ENCODE measurements at places on chromosomes 13 and 19. TPM values are rescaled to one million over a fixed set of nuclear protein-coding genes. Genes with fewer than 3 reads are reported as not detected.

Gene MVB12A
- total RNA-seq: 43.6 TPM

Gene ZNF491
- total RNA-seq: 1.9 TPM

GRCh38 chr13:31236211-31236786 lies 36.5 kb downstream of the B3GLCT start:
- no peak for DNase-seq

DNA sequence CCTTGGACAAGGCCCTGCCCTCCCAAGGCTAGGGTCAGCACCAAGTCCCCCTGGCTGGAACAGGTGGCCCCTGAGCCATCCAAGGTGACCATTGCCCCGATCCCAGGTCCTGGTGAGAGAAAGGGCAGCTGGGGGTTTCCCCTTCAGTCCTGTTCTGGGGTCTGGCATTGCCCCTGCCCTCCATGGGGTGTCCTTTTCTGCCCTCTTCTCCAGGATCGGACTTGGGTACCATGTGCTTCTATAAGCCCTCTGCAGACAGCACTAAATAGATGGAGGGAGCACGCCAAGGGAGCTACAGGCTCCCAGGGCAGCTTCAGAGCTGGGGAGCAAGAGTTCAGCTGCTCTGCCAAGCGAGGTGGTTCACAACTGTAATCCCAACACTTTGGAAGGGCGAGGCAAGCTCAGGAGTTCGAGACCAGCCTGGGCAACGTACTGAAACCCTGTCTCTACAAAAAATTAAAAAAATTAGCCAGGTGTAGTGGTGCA lies 13.5 kb upstream of the KCNN1 start:
- DNase-seq: no peak

DNA sequence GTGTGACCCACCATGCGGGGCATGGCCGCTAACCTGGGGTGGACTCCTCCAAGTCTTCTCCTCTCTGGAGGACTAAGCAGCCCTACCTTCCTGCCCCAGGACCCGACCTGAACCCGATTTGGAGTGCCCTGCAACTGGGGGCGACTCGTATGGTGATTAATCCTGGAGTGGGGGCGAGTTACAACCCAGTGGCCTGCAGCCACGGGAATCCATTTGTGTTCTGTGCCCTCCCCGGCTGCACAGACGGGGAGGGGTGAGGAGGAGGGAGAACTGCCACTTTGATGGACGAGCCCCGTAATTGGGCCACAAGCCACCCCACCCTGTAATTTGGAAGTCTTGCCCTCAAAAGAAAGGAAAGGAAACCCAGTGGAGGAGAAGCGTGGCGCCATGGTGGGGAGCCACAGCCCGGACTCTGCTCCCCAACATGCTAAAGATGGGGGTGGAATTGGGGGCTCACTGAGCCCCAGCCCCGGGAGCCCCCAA lies 18.0 kb downstream of the PRR36 start:
- no peak for DNase-seq

Gene LILRB3
- 1.1 TPM for total RNA-seq

Gene FFAR2
- 0.54 TPM for total RNA-seq

DNA sequence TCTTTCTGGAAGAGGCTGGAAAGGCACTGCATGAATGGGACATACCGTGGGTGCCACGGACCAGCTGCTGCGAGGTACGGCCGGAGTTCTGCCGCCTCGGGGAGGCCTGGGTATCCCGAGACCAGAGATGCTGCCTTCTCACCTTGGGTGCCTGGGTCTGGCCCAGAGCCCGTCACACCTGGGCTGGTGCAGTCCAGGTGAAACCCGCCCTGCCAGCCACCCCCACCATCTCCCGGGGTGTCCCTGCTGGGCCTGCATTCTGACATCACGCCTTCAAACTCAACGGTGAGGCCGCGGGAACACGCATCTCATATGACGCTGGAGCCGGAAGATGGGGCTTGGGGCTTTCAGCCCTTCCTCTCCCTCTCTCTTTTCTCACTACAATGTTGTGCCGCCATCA lies 98.0 kb downstream of the GADD45B start:
- no peak for DNase-seq

Gene USP12
- 8.1 TPM for total RNA-seq

- DNase-seq: no peak
Observed at GRCh38 chr19:15869109-15869555, 28.7 kb downstream of the CYP4F2 start.

DNA sequence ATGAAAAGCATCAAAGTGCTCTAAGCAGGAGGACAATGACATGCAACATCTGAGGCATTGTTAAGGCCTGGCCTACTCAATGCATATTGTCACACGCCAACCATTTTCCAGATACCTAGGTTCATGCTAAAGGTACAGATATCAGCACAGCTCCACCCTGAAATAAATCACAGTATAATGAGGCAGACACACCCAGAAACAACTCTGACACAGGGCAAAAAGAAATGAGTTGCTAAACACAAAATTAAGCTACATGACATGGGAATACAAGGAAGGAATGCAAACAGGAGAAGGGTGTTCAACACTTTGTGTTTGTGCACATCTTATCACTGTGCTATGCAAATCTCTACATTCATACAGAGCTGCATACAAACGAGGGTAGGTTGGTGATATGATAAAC lies 86.5 kb downstream of the EPSTI1 start:
- DNase-seq: no peak

GRCh38 chr19:46840498-46840942 lies 10.1 kb downstream of the AP2S1 start:
- DNase-seq: peak; percentile 50

Gene CCDC70
- total RNA-seq: not detected

- no peak for DNase-seq
Observed at GRCh38 chr13:21321269-21321668, 137.8 kb downstream of the ZDHHC20 start.

Gene PROZ
- not detected for total RNA-seq

- no peak for DNase-seq
Observed at GRCh38 chr13:40023595-40024203, 368.2 kb downstream of the COG6 start.

DNA sequence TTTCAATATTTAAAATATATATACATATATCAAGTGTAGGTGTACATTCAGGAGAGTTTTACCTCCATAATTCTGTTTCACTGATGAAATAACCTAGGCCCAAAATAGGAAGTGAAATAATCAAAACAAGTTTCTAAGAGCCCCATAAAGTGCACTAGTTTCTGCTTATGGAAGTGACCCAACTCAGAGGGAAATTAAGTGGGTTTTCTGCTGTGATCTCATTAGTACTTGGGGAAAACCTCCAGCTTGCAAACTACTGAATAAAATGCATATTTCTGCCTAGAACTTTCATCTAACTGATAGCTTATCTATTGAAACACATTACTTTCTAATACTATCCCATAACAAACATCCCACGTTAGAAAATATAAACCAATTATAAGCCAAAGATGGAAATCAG lies 45.4 kb upstream of the MIR17HG start:
- no peak for DNase-seq

DNA sequence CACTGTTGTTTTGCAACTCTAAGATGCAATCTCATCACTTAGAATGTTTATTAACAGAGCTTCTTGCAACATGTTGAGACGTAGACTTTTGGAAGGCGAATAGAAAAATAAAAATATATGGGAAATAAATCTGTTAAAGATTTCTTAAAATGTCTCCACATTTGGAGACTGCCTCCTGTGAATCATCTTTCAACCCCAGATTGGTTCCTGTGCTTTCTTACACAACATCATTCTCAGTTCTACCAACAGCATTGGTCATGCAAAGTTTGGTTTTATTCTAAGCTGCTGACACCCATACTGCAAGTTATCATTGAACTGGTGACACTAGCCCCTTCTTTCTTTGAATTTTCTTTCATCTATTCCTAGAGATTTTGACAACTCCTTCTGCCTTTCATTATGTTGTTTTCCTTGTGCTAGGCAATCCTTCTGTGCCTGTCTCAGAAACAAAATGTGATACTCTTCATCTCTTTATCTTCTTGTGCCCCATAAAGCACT lies 1.6 kb upstream of the IGFL3 start:
- DNase-seq: no peak

- peak; percentile 80 for DNase-seq
Observed at GRCh38 chr19:3284759-3285646, 60.5 kb downstream of the CELF5 start.

DNA sequence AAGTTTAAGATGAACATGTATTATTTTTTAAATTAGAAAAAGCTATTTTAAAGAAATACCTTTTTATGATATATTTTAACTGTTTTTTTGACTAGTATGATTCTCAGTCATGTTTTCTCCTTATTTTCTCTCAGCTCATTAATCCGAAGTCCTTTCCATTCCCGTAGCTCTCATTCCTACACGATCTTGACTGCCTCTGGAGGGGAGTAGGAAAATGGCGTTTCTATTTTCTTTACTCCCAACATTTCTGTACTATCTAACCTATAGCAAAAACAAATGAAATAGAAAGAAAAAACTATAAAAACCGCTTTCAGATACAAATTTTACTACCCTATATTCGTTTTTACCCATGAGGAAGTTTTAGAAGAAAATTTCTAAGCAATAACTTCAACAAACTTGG lies 343.8 kb downstream of the RBM26 start:
- DNase-seq: no peak

DNA sequence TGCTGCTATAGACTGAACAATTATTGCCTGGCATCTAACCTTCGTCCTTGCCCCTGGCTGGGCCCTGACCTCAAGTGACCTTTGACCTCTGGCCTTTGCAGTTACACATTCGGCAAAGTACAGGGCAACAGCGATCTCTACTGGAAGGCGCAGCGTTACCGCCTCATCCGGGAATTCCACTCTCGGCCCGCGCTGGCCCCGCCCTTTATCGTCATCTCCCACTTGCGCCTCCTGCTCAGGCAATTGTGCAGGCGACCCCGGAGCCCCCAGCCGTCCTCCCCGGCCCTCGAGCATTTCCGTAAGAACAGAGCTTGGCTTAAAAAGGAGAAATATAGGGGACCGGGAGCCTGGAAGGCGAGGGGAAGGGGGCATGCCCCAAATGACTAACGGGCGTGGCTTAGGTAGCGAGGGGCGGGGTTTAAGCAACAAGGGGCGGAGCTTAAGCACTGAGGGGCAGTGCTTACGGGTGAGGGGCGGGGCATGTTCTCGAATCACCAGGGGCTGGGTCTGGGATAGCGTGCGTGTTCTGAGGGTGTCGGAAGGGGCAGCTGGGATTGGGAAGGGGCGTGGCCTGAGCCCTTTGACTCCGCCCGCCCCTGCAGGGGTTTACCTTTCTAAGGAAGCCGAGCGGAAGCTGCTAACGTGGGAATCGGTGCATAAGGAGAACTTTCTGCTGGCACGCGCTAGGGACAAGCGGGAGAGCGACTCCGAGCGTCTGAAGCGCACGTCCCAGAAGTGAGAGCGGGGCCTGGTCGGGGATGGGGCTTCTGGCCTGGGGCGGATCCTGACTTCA lies 52.7 kb downstream of the TRPM4 start:
- DNase-seq: peak; percentile 52

Gene OR7D2
- total RNA-seq: 0.27 TPM

DNA sequence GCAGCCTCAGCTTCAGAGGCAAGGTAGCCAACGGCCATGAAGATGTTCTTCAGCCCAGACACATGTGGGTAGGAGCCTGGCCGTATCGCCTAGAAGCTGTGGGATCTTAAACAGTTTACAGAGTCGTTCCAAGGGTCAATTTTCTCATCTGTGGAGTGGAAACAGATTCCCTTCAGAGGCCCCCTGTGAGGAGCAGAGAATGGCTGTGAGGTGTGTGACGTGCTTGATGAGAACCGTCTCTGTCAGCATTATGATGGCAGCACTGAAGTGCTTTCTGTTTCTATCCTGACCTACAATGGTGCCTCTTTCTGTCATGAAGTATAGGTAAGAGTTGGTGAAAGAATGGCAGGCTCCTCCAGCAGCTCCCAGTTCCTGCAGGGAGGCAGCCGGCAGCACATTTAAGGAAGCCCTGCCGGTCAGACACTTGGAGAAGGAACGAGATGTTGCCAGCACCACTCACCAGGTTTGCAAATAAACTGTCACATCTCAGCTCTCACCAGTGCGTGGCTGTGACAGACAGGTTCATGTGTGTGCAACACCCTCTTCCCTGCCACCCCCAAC lies 277.3 kb downstream of the FOXO1 start:
- no peak for DNase-seq

DNA sequence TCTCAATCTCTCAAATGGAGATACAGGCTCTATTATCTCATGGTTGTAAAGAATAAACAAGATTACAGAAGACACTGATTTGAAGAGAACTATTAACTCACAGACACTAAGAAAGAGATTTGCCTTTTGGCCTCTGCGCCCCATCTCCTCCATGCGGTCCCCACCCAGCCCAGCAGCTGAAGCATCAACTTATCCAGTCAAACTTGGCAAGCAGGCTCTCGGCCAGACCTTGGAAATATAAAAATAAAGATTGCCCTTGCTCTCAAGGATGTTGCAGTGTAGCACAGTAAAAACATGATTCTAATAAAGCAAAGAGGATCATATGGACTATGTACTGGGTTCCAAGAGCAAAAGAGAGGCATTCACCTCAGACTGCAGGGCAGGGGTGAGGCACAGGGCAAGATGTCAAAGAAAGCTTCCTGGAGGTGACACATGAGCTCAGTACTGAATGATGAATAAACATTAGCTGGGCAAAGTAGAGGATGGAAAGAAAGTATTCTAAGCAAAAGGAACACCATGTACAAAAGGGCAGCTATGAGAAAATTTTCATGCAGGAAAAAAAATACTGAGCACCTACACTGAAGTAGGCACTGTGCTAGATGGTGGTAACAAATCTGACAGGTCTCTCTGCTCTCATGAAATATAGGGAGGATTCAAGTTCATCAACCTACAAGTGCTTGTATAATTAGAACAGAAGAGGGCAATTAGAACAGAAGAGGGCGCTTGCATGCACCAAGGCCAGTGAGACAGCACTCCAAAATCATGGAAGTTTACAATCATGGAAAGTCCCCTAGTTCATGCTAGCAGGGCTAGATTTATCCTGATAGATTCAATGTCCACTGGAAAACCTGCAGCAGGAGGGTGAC lies 85.0 kb downstream of the SACS start:
- no peak for DNase-seq

DNA sequence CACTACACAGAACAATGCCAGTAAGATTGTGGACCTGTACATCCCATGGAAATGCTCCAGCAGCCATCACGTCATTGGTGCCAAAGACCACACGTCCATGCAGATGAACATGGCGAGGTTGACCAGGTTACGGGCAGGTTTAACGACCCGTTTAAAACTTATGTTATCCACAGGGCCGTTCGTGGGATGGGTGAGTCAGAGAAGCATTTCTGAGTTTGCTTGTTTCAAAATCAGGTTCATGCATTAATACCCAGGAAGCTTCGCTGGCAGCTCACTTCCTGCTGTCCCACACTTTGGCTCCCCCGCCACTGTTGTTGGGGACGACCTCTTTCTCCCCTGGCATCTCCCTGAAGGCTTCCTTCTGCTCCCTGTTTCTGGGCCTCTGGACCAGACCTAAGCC lies 194.1 kb downstream of the USP12 start:
- peak; percentile 48 for DNase-seq

Gene AKT2
- 112 TPM for total RNA-seq

- DNase-seq: no peak
Observed at GRCh38 chr13:108752276-108752675, 122.9 kb downstream of the MYO16 start.

Measured in hematopoietic multipotent progenitor cell (in vitro differentiated cells).